Bronchial smooth muscle cell (primary cell): ENCODE measurements at places on chromosomes 5 and 9. TPM values are rescaled to one million over a fixed set of nuclear protein-coding genes. Genes with fewer than 3 reads are reported as not detected.

Gene SPINK7
- not detected in 2 replicates for total RNA-seq

Gene SLC1A3
- 1.7 and 3.0 TPM in 2 replicates for total RNA-seq

Gene FGF1
- total RNA-seq: 0.34 and 0.47 TPM in 2 replicates

Gene IGFBPL1
- total RNA-seq: not detected in 2 replicates

Gene GHR
- total RNA-seq: 2.5 and 3.5 TPM in 2 replicates

Gene BTNL8
- total RNA-seq: not detected in 2 replicates

Gene SEMA5A
- 6.1 and 9.9 TPM in 2 replicates for total RNA-seq

Gene SARDH
- 3.0 and 4.6 TPM in 2 replicates for total RNA-seq

Gene GABRA6
- total RNA-seq: not detected in 2 replicates
